Cardiac fibroblast (primary cell): ENCODE measurements at places on chromosomes 6 and 20.

DNA sequence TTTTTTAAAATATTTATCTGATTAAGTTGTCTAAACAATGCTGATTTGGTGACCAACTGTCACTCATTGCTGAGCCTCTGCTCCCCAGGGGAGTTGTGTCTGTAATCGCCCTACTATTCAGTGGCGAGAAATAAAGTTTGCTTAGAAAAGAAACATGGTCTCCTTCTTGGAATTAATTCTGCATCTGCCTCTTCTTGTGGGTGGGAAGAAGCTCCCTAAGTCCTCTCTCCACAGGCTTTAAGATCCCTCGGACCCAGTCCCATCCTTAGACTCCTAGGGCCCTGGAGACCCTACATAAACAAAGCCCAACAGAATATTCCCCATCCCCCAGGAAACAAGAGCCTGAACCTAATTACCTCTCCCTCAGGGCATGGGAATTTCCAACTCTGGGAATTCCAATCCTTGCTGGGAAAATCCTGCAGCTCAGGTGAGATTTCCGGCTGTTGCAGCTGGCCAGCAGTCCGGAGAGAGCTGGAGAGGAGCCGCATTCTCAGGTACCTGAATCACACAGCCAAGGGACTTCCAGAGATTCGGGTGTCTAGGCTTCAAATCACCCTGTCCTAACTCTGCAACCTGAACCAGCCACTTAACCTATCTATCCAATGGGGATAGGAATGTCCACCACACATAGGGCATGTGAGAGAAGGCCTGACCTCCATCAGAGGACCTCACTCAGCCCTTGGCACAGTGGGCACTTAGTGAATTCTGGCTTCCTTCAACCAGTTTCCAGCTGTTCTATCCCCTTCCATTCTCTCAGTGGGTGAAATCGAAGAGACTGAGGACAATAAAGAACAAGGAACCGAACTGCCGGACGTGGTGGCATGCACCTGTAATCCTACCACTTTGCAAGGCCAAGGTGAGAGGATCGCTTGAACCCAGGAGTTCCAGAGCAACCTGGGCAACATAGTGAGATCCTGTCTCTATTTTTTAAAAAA, 3.1 kb downstream of the TNF start:
- DNase-seq = no peak

GRCh38 chr20:33552519-33552918, 62.6 kb downstream of the CBFA2T2 start:
- DNase-seq = no peak

GRCh38 chr6:90256698-90257485, 39.8 kb downstream of the BACH2 start:
- DNase-seq = peak; percentile 37

DNA sequence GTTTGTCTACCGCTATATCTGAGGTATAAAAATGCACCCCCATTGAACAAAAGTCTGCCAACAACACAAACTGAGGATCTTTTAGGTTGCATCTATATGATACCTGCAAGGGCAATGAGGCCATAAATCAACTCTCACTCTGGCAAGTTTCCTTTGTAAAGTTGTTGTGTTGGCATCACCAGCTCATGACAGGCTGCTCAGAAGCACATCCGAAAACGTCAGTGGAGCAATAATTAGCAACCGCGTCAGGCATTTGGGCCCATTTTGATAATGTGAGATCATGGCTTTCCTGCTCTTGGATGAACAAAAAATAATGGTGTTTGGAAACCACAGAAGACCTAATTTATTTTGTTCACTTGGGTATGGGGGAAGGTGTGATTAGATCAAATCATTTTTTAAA, 12.0 kb upstream of the SLC22A3 start:
- DNase-seq = no peak

DNA sequence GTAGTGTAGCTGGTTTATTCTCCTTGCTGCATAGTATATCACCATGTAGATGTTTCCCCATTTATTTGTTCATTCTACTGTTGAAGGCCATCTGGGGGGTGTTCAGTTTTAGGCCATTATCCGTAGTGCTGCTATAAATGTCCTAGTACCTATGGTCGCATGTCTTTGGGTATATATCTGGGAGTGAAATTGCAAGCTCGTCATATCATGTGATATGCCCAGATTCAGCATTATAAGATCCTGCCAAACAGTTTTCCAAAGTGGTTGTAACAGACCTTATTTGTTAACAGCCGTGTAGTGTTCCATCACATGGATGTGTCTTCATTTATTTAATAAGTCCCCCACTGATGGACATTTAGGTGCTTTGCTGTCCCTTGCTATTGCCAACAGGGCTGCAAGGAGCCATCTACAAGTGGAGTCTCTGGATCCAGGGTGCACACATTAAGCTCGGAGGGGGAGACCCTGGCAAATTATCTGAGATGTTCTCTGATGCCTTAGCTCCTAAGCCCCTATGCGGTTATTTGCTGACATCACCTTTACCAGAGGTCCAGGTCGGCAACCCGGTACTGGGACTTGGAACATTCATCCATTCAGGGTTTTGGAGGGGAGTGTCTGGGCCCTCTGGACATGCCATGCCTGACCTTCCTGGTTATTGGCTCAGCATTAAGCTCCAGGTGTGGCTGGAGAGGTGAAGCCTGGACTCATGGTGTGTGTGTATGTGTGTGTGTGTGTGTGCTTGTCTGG, 16.9 kb downstream of the LBP start:
- no peak for DNase-seq
